Activated CD8-positive, alpha-beta memory T cell treated with anti-CD3 and anti-CD28 coated beads for 1 hour (primary cell): ENCODE measurements at places on chromosomes 3 and 15.

DNA sequence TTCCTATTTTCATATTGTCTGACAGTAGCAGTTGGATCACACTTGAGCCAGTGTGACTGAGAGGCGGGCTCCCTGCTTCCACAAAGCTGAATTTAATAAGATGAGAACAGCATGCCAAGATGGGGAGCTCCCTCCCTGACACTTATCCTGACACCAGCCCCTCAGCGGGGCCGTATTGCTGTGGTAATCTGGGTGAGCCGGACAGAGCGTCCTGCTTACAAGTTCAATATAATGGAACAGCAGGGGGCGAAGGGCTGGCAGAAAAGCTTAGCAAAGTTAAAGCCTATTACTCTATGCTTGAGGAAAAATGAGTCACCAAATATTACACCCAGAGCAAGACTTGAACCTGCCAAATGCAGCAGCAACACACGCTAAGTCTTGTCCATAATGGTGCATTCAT lies 163.8 kb upstream of the CMC1 start:
- DNase-seq: no peak

DNA sequence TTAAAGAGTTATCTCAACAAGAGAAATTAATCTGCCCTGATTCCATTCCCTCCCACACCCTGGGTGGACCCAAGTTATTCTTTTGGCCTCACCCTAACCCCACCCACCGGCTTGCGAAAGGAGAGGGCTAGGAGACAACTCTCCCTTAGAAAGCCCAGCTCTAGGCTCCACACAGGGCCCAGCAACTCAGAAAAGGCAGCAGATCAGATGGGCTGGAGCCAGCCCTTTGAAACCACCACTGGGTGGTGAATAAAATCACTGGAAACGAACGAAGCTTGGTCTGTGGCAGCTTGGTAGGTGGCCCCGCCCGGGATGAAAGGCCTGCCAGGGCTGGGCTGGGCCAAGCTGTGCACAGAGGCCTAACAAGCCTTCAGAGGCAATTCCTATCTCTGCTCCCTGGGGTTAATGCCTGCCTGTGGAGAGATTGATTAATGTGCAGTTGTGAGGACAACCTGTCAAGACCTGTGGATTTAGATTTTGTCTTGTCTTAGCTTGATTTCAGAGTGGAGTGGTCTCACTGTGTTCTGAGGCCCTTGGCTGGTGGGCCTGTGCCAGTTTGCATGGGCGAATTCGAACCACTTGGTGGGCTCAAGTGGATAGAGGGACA lies 38.8 kb downstream of the BHLHE40 start:
- DNase-seq: no peak

GRCh38 chr3:61979638-61980037 lies 393.7 kb downstream of the FEZF2 start:
- DNase-seq: no peak

GRCh38 chr3:83706669-83707068 lies 1252.1 kb upstream of the CADM2 start:
- DNase-seq: no peak

- no peak for DNase-seq
Observed at GRCh38 chr3:104687362-104687761, 679.3 kb upstream of the ALCAM start.
